ENCODE measurements at places on chromosomes 1 and 21.
A peak's percentile ranks its signal among the peaks of the same experiment; 100 is the strongest.

DNA sequence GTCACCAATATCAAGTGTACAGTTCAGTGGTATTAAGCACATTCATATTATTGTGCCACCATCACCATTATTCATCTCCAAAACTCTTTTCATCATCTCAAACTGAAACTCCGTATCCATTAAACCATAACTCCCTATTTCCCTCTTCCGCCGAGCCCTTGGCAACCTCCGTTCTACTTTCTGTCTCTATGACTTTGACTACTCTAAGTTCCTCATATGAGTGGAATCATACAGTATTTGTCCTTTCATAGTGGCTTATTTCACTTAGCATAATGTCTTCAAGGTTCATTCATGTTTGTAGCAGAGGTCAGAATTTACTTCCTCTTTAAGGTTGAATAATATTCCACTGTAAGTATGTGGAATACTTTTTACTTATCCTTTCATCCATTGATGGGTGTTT, 21.7 kb downstream of the SELP start:
- no peak for DNase-seq

DNA sequence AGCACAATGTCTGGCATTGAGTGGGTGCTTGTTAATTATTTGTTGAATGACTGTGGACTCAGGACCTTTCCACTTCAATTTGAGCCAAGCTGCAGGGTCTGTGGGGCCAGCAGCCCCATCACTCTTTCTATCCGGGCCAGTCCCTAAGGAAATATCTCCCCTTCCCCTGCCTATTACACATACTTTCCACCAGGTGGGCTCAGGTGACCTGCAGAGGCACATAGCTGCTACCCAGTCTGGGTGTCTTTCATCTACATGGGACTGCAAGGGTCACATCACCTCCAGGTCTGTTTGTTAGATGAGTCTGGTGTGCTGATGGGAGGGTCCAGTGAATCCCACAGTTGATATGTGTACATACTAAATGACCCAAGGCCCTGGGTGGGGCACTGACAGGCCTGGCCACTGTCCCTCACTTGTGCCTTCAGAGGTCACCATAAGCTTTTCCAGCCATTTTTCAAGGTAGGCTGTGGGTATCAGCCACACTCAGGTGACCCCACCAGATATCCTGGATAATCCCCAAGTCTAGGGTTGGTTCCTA, 59.5 kb upstream of the KDM4A start:
- no peak for DNase-seq

DNA sequence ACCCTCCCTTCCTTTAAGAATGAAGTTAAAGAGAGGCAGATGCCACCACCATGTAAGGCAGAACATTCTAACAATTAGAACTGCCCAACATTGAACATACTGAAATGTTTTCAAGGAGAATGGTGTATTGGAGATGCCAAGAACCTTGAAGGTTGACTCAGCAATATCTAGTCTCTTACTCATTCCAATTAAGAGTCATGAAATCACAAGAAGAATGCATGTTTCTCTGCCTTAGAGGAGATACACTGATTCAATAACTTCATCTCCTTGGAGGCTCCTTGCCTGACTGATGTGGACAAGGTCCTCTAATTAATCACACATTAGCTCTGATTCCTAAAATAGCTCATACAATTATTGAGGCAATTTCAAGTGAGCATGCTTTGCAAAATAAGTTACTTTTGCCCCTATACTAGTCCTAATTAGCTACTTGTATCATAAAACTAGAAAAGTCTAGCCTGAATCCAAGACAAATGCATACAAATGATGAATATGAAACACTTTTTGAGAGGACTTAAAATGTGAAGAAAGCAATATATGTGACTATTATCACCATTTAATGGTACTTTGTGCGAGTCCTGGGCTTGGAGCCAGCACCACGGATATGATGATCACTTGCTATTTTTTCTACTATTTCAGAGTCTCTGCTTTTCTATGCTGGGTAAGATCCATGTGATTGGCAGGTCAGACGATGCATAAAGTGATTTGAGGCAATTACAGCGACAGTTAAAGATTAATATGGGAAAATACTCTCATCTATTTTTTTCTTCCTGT, 114.5 kb downstream of the DSCAM start:
- DNase-seq: no peak

DNA sequence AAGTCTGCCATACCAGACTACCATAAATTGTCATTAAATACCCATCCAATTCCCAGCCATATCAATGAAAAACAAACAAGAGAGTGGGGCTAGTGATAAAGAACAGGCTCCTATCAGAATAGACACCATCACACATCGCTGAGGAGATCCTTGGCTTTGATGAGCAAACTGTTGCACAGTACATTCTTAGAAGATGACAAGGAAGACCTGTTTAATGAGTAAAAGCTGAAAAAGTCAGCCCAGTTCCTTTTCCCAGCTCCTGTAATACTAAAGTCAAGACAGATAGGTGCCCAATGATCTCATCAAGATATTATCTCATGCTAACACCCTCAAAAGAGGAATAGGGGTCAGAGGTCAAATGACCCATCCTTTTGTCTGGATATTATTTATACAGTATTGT, 164.5 kb upstream of the COA6 start:
- no peak for DNase-seq

DNA sequence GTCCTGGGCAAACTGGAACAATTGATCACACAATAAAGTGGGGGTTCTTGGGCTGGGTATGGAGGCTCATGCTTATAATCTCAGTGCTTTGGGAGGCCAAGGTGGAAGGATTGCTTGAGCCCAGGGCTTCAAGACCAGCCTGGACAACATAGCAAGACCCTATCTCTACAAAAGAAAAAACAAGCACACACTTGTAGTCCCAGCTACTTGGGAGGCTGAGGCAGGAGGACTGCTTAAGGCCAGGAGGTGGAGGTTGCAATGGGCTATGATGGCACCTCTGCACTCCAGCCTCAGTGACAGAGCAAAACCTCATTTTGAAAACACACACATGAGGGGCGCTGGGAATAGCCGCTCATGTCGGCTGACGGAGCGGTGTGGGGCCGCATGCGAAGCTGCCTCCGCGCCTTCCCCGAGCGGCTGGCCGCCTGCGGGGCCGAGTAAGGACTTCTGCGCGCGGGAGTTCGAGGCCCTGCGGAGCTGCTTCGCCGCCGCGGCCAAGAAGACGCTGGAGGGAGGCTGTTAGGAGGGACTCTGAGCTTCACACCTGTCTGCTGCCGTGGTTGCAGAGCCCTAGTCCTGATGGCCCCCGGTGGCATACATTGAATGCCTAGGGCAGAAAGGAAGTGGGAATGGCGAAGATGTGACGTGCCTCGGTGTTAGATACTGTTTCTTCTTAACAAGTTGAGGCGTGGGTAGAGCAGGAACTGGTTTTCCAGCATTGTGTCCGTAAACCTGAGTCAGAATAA, 59.5 kb downstream of the ACBD3 start:
- no peak for DNase-seq

DNA sequence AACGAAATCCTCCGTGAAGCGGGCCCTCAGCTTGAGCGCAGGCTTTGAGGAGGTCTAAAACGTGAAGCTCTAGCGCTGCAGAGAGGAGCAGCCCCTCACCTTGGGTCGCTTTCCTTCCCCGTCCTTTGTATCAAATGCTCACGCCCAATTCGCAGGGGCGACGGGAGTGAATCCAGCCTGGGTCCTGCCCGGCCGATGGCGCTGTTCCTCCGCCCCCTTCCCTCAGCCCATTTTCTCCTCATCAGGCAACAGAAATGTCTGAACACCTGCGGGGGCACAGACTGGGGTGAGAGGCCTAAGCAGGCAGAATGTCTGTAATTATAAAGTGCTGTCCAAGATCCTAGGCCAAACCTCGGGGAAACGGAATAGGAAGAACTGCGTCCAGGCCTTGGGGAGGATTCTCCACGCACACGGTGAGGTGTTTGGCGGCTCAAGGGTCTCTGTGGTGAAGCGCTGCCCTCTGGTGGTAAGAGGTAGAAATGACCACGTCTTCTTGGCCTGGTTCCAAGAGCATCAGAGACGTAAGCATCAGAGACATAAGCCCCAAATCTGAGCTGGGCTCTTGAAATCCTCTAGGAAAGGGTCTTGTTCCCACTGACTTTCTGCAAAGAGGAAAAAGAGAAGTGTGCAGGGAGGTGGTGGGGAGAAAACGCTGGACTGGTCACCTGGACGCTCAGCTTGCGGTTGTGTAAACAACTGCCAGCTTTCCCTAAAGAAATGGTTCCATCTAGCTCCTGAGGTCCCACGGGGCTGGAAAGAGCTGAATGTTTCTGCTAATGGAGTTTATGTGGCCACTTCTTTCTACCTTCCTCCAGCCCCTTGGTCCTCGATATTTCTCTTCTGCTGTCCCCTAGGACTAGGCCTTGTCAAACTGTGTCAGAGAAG, 92.1 kb upstream of the CD53 start:
- DNase-seq: peak; percentile 68

- DNase-seq: no peak
Measured at GRCh38 chr1:158037866-158038359, 44.5 kb downstream of the KIRREL1 start.

DNA sequence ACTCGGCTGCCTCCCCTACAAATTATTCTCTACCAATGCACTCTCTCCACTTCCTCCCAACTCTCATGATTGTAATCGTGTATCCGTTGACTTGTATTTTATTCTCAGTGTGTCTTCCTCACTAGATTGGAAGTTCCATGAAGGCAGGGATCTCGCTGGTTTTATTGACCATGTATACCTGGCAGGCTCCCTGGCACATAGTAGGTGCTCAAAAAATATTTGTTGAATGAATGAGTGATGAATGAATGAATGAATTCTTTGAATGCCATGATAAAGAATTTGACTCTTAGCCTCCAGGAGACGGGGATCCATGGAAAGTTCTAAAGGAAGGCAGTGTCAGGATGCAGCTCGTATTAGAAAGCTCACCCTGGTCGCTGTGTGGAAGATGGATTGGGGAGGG, 28.8 kb upstream of the WASF2 start:
- no peak for DNase-seq

GRCh38 chr1:150555198-150555970, 6.2 kb downstream of the ADAMTSL4 start:
- DNase-seq: no peak

DNA sequence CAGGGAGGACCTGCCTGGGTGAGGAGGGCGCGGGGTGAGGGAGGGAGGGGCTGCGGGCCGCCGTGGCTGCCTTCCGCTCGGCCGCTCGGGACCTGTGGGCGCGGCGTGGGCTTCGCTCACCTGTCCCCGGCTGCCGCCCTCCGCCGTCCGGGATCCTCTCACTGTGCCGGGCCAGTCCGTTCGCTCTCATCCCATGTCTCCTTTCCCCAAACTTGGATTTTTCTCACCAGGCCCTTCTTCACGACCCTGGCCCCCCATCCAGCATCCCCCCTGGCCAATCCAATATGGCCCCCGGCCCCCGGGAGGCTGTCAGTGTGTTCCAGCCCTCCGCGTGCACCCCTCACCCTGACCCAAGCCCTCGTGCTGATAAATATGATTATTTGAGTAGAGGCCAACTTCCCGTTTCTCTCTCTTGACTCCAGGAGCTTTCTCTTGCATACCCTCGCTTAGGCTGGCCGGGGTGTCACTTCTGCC, 362 bp downstream of the ZBTB48 start:
- no peak for DNase-seq

DNA sequence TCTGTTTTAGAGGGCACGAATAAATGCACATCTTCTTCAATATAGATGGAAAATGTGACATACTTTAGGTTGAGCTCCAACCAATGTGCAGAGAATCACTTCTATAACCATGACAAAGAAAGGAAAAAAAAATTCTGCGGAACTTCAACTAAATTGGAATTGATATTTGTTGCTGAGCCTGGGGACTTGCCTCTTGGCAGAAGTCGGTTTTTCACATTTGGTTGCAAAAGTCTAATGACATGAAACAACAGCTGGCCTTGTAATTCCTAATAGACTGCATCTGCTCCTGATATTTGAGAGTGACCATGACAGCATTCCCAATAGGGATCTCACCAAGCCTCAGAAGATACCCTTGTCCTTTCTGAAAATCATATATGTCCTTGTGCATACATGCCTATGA, 112.8 kb downstream of the PRRX1 start:
- DNase-seq: no peak

GRCh38 chr1:206912445-206913095, 9.2 kb downstream of the FCMR start:
- DNase-seq: peak; percentile 70

GRCh38 chr1:107231291-107231690, 90.5 kb downstream of the NTNG1 start:
- no peak for DNase-seq

DNA sequence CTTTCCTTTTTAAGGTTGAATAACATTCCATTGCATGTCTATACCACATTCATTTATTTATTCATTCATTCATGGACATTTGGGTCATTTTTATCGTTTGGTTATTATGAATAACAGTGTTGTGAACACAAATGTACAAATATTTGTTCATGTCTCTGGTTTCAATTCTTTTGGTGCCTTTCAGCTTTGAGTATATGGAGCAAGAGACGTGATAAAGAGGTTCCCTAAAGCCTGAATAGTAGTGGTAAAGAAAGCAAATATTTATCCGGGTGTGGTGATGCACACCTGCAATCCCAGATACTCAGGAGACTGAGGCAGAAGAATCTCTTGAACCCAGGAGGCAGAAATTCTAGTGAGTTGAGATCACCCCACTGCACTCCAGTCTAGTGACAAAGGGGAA, 5.3 kb upstream of the RLF start:
- no peak for DNase-seq

GRCh38 chr21:42044871-42045495, 26.1 kb upstream of the UMODL1 start:
- DNase-seq: no peak

DNA sequence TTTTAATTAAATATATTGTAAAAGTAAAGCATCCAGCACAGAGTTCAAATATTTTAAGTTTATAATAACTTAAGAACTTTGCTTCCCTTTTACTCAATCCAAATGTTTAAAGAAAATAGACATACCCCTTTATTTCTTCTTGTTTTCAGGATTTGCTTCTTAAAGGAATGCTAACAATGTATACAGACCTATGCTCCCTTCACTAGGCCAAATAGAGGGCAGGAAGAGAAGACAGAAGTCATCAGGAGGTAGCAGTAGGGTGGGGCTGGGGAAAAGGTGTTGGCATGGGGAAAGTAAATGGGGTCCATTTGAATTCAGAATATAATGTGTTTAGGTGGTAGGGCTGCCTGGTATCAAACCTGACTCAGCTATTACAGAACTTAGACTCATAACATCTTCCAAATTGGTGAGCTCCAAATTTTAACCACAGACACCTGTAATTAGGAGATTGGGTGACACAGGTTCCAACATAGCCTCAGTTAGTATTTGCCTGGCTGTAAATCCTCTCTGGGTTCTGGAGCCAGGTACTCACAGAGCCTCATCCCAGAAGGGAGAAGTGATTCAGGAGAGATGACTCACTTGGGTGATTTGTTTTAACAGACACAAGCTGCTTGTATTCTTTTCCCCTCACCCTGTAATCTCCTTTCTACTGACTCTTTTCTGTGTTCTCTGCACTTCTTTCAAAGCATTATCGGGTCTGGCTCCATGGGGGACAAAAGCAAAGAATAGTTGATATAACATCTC, 60.1 kb upstream of the DUSP10 start:
- DNase-seq: no peak

Data from BE2C (cell line).